ENCODE measurements at places on chromosomes 3 and 15. TPM values are rescaled to one million over a fixed set of nuclear protein-coding genes. Genes with fewer than 3 reads are reported as not detected.
A peak's percentile ranks its signal among the peaks of the same experiment; 100 is the strongest.

DNA sequence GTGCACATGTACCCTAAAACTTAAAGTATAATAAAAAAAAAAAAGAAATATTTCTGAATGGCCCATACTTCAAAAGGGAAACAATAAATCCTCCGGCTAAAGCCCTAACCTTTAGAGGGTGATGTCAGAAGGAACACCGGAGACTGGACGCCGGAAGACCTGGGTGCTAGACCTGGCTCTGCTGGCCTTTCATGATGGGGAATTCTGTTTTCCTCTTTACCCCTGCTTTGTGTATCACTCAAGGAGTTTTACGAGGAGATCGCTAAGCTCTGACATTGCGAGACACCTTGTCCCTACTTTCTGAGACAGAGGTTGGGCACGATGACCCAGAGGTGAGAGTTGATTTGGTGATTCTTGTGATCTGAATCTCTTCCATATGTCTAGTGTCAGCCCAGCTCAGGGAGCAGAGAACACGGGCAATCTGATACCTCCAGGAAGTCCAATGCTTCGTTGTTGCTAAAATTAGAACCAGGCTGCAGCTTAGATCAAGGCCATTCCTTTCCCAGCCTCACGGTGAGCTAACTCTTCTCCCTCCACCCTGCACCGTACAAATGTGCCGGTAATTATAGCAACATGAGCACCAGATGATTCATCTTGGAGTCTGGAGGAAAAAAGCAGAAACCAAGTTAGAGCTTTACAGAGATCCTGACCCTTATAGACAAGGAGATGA, 42.0 kb upstream of the CFAP161 start:
- H3K27ac ChIP-seq, result no peak overlapping the region
- DNase-seq, result no peak
- no peaks in the 10 kb centered on the region for H3K4me1 ChIP-seq
- no peaks in the 10 kb centered on the region for H3K36me3 ChIP-seq
- no peaks in the 10 kb centered on the region for H3K27me3 ChIP-seq
- H3K4me3 ChIP-seq, result no peak overlapping the region

GRCh38 chr3:59854061-59854709, 804.4 kb upstream of the CFAP20DC start:
- H3K27me3 ChIP-seq, result no peaks in the 10 kb centered on the region
- H3K27ac ChIP-seq, result no peak overlapping the region
- no peak overlapping the region for H3K4me3 ChIP-seq
- no peak for DNase-seq

DNA sequence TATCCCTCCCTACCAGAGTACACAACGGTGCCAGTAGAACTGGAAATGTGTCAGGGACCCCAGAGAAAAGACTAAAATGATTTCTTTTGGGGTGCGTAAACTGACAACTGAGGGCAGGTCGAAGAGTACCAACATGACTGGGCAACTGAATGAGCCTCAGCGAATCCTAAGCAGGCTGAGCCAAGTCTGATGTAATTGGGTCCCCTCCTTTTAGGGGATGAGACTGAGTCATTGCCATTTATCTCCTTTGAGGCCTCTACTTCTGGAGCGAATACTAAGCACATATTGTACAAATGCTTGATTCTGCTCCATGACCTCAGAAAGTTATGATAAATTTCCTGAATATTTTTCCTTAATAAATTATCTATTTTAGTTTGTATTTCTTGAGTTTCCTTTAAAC, 17.3 kb upstream of the GPR156 start:
- H3K4me3 ChIP-seq, result no peak overlapping the region
- no peak overlapping the region for H3K27ac ChIP-seq
- H3K27me3 ChIP-seq, result no peaks in the 10 kb centered on the region
- no peaks in the 10 kb centered on the region for H3K36me3 ChIP-seq
- DNase-seq, result no peak
- H3K4me1 ChIP-seq, result no peaks in the 10 kb centered on the region

DNA sequence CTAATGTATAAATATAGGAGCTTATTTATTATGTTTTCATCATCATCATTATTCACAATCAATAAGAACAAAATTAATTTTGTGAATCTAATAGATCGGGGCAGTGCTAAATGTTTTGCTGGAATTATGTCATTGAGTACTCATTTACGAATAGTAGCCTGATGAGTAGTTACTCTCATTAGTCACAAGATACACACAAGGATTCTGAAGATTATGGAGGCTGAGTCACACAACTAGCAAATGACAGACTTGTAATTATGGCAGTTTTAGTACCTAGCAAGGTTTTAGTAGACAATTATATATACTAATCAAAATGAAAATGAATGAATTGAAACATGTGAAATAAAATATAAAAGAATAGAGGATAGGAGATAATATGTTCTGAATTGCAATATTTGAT, 954.2 kb downstream of the CADM2 start:
- no peaks in the 10 kb centered on the region for H3K27me3 ChIP-seq
- H3K27ac ChIP-seq, result no peak overlapping the region

- no peaks in the 10 kb centered on the region for H3K36me3 ChIP-seq
- peaks cover 3% of the 10 kb centered on the region for H3K4me1 ChIP-seq
- no peak for DNase-seq
- H3K27ac ChIP-seq, result no peak overlapping the region
- H3K27me3 ChIP-seq, result no peaks in the 10 kb centered on the region
Measured at GRCh38 chr15:72315706-72316370, 4.1 kb downstream of the CELF6 start.

DNA sequence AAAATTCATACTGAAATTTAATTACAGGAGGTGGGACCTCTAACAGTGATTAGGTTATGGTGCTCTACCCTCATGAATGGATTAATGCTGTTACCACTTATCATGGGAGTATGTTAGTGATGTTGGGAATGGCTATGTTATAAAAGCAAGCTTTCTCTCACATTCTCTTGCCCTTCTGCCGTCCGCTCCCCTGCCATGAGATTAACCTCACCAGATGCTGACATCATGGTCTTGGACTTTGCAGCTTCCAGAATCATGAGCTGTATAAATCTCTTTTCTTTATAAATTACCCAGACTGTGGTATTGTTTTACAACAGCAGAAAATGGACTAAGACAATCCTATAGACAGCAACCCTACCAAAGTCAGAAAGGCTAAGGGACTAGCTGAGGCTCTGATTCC, 884.8 kb downstream of the FHIT start:
- DNase-seq, result no peak
- no peak overlapping the region for H3K4me3 ChIP-seq
- no peak overlapping the region for H3K27ac ChIP-seq
- no peaks in the 10 kb centered on the region for H3K27me3 ChIP-seq
- no peaks in the 10 kb centered on the region for H3K4me1 ChIP-seq

DNA sequence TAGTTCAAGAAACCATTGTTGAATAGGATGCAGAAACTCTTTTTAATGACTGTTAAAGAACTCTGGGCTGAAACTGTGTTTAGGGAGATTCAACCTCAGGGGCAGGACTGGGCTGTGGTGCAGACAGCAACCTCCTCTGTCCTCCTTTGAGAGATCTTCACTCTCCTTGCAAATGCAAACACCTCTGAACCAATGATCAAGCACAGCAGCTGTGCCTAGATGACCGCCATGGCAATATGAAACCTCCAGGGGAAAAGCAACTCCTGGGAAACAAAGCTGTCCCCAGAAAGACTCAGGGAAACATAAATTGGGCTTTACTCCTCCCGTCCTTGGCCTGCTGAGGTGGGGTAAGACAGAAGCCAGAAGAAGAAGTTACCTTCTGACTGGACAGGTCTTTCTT, 52.6 kb downstream of the TBC1D2B start:
- H3K36me3 ChIP-seq, result peaks cover 71% of the 10 kb centered on the region
- no peaks in the 10 kb centered on the region for H3K27me3 ChIP-seq
- peak overlapping the region; percentile 72 for H3K27ac ChIP-seq
- H3K4me1 ChIP-seq, result peaks cover 3% of the 10 kb centered on the region
- H3K4me3 ChIP-seq, result no peak overlapping the region
- no peak for DNase-seq

DNA sequence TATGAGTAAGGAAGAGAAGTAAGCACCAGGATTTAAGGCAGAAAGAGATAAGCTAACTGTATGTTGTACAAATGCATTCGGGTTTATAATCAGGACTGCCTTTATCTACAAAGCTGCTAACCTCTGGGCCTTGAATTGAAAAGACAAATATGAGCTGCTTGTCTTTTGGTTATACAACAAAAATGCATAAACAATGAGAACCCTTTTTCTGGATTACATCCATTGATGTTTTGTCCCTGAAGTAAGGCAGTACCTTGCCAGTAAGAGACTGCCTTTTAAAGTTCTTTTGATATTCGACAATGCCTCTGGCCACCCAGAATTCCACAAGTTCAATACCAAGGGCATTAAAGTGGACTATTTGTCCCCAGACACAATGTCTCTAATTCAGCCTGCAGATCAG, 280.7 kb downstream of the ZNF621 start:
- H3K27ac ChIP-seq, result no peak overlapping the region
- no peak for DNase-seq
- H3K4me3 ChIP-seq, result no peak overlapping the region
- no peaks in the 10 kb centered on the region for H3K36me3 ChIP-seq

Gene MINAR1
- 0.16 TPM for polyA plus RNA-seq

Gene ZNF502
- 2.2 TPM for polyA plus RNA-seq

Gene ROPN1
- not detected for polyA plus RNA-seq

Gene RTP4
- polyA plus RNA-seq, result 7.6 TPM

Gene PROS1
- polyA plus RNA-seq, result 26.1 TPM

Measured in small intestine (tissue), 16 donors.